RCC 7860 (cell line): ENCODE measurements at places on chromosomes 2 and 18.

- peak; percentile 27 for DNase-seq
These were observed 434.0 kb upstream of the SPHKAP start for GRCh38 chr2:228615496-228615895.

GRCh38 chr2:152649997-152650396 lies 67.3 kb downstream of the PRPF40A start:
- no peak for DNase-seq

DNA sequence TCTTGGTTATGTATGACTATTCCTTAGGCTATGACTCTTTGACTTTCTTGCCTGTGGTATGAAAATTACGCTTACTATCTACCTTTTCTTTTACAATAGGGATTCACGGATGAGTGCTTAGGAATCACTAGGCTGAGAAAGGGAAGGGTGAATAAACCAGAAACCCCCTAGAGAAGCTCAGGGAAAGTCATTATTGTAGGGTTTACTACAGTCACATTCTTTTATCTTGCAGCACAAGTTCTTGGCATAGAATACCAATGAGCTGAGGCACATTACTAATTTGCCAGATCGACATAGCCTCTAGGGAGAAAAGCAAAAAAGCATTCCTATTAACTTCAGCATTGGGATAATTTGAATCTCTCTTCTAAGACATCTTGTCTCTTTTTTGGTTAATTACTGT lies 103.3 kb downstream of the ST6GAL2 start:
- peak; percentile 8 for DNase-seq

DNA sequence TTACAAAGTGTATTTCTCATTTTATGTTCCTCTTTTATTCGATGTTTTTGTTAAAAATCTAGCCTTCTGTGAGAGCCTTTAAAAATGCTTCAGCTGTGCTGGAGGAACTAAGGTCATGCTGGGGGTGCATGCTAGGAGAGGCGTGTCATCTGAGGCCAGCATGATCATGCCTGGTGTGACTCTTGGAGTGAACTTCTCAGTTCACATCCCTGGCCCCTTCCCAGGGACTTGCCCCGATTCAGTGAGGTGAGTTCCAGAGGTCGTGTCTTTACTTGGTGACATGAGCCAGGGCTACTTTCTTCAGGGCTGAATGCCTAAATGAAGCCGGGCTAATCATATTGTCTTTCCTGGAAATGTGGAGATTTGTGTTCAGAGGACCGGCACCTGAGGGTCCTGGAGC lies 264.9 kb downstream of the MREG start:
- DNase-seq, result peak; percentile 53

GRCh38 chr2:172423160-172423559 lies 4.2 kb upstream of the ITGA6 start:
- no peak for DNase-seq

DNA sequence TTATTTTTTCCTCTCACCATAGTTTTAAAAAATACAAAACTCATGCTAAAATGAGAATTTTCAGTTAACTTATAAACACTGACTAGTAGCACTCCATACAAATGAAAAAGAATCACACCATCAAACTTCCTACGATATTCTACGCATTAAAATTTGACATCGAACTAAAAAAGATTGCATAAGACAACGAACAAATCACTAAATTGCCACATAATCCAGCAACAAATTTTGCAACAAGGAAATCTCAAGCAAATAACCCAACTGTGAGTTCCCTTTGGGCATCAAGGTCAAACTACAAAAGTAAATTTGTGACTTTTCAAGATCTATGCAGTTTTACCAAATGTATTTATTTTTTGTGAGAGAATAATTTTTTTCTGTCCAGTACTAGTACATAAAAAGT lies 1.5 kb downstream of the MAP3K2 start:
- no peak for DNase-seq

DNA sequence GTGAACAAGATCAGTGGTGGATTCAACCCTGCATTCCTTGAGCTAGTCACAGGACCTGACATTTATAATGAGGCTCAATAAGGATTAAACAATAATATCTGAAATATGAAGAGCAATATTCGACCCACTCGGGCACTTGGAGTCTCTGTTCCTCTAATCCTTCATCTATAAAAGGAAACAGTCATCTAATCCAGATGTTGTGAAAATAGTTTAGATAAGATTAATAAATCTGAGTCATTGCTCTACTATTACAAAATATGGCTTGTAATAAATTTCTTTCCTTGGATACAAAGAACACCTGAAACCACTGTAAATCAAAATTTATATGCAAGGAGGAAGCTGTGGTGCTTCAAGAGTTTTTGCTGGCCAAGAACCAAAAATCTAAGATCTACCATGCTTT lies 846.9 kb upstream of the ACVR2A start:
- DNase-seq, result no peak

- no peak for DNase-seq
These were observed 18.3 kb upstream of the GREB1 start for GRCh38 chr2:11515490-11515981.
